Lower lobe of right lung (tissue), 2 donors: ENCODE measurements at places on chromosomes 2 and 18. TPM values are rescaled to one million over a fixed set of nuclear protein-coding genes. Genes with fewer than 3 reads are reported as not detected.

IL37 gene
- not detected for total RNA-seq

RNU2-63P gene
- total RNA-seq, result not detected

DNA sequence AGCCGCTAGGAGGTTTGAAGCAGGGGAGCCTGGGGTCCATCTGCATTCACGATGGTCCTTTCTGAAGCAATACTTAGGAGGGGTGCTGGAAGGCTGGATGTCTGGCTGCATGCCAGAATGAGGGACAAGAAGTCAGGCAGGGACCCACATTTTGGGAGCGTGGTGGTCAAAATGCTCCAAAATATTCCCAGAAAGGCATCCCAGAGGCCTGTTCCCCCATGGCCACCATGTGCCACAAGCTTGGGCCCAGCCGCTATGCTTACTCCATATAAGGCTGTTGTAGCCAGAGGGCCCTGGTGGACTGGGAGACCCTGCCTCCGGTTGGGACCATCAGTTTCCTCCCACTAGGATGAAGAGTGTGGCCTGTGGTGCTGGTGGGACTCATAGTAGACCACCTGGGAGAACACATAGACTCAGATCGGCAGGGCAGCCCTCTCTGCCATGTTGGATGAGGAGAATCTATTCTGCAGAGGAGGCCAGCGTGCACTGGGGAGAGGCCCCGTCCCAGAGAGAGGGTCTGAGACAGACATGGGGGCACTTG lies 3.6 kb upstream of the PROM2 start:
- DNase-seq, result peak; percentile 28
- H3K36me3 ChIP-seq, result no peaks in the 10 kb centered on the region
- no peak overlapping the region for H3K4me3 ChIP-seq
- H3K4me1 ChIP-seq, result no peaks in the 10 kb centered on the region
- no peaks in the 10 kb centered on the region for H3K27me3 ChIP-seq

DNA sequence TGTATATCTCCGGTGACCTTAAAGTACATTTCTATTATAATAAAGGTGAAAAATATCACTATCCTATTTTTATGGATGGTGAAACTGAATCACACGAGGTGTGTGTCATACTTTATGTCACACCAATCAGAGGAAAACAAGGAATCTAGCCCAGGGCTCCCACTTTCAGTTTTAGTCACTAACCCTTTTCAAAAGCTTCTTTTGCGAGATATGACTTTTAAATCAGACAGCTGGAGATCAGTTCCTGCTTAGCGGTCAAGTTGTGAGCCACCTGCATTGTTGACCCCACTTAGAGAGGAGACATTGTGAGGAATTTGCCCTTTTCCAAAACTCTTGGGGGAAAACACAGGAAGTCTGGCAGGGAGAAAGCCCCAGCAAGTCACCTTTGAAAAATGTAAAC lies 70.5 kb downstream of the CPS1 start:
- H3K27me3 ChIP-seq, result no peaks in the 10 kb centered on the region
- H3K4me1 ChIP-seq, result no peaks in the 10 kb centered on the region
- DNase-seq, result no peak
- no peak overlapping the region for H3K4me3 ChIP-seq
- no peak overlapping the region for H3K27ac ChIP-seq
- H3K36me3 ChIP-seq, result no peaks in the 10 kb centered on the region

DNA sequence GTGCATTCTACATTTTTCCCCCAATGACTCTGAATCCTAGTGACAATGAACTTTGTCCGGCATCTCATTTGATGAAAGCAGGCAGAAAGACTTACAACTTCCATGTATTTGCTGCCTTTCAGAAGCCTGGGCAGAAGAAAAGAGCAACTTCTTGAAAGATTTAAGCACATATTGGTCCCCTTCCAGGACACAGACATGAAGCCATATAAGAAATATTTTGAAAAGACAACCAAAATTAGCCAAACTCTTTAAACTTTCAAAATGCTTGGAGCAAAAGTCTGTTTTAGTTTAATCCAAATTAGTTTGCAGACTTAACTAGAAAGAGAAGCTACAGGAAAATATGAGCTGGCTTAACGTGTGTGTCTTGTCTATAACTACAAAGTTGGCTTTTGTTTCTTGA lies 492.5 kb downstream of the NR4A2 start:
- no peaks in the 10 kb centered on the region for H3K36me3 ChIP-seq
- no peaks in the 10 kb centered on the region for H3K4me1 ChIP-seq
- no peaks in the 10 kb centered on the region for H3K27me3 ChIP-seq
- no peak for DNase-seq

- no peak overlapping the region for H3K4me3 ChIP-seq
- no peaks in the 10 kb centered on the region for H3K36me3 ChIP-seq
- no peak for DNase-seq
Measured at GRCh38 chr2:105411720-105412407, 13.0 kb upstream of the FHL2 start.

- no peak for DNase-seq
- H3K4me3 ChIP-seq, result no peak overlapping the region
- no peaks in the 10 kb centered on the region for H3K27me3 ChIP-seq
- no peaks in the 10 kb centered on the region for H3K36me3 ChIP-seq
- no peak overlapping the region for H3K27ac ChIP-seq
Measured at GRCh38 chr2:89831641-89832498, 1140.4 kb downstream of the RPIA start.

DNA sequence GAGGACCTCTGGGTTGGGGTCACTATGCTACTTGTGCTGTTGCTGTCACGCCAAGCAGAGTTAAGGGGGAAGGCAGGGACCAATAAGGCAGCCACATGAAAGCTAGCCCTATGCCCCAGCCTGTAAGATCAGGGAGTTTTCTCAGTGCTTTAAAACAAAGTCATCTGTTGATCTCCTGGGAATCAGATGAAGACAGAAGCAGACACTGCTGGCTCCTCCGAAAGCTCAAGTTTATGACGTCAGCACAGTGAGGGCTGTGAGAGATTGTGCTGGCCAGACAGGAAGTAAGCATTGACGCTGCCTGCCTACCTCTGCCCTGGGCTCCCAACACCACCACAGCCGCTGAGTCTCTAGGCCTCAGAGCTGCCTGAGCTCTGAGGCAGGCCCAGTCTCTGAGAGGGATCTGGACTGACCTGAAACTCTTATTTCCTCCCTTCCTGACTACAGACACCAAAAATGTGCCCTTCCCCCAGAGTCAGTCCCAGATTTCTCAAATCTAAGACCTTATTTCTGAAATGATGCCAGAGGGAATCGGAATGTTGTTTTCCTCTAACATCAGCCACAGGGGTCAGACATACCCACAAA lies 118.1 kb upstream of the EPAS1 start:
- no peak overlapping the region for H3K4me3 ChIP-seq
- DNase-seq, result no peak
- H3K36me3 ChIP-seq, result no peaks in the 10 kb centered on the region
- peaks cover 44% of the 10 kb centered on the region for H3K4me1 ChIP-seq

DNA sequence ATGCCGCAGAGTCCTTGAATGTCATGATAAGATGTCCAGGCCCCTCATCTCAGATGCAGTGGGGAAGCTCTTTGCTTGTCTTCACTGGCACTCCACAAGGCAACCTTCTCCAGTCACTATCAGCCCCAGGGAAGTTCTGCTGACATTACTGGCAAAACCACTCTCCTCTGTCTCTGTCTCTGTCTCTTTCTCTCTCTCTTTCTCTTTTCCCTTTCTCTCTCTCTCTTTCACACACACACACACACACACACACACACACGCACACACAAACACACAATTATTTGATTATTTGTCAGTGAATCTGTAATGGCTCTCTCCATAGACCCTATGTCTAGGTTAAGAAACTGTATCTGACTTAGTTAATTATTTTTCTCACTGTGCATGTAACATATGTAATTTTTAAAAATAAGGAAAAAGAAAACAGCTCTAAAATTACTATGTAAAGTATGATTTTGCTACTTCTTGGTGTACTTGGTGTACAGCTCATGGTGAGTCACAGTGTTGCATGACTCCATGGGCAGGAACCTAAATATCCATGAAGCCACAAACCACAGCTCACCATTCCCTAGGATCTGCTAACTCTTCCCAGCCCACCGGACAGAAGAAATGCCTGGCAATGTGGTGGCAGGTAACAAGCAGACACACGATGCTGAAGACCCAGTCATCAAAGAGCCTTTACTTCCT lies 594.9 kb upstream of the ID2 start:
- DNase-seq, result no peak
- no peak overlapping the region for H3K27ac ChIP-seq
- no peaks in the 10 kb centered on the region for H3K36me3 ChIP-seq
- H3K27me3 ChIP-seq, result no peaks in the 10 kb centered on the region

- H3K36me3 ChIP-seq, result no peaks in the 10 kb centered on the region
- no peak for DNase-seq
- H3K27ac ChIP-seq, result no peak overlapping the region
- H3K4me1 ChIP-seq, result no peaks in the 10 kb centered on the region
- no peak overlapping the region for H3K4me3 ChIP-seq
Measured at GRCh38 chr18:5091741-5092140, 105.3 kb downstream of the AKAIN1 start.

DNA sequence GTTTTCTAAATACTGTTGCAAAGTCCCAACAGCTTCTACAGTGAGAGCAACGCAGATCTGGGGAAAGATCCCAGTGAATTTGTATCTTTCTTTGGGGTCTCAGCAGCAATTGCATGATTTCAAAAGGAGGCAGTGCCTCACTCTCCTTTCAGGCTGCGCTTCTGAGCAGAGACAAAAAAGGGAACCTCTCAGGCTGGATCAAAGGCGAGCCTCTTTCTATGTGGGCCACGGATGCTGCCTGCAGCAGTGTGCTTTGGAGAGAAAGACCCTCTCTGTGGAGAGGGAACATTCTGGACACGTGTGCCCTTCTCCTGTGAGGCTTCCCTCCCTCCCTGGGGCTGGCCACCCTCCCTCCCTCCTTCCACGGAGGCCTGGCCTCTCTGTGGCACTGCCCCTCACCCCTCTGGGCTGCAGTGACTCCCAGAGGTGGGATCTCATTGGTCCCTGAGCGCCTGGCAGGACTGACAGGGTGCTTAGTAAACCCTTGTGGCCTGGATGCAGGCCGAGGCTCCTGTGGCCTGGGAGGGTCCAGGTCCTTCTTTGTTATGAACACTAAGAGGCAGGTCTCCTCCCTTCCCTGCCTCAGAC lies 21.6 kb upstream of the PDIA6 start:
- peaks cover 6% of the 10 kb centered on the region for H3K4me1 ChIP-seq
- no peak overlapping the region for H3K27ac ChIP-seq
- H3K27me3 ChIP-seq, result peaks cover 57% of the 10 kb centered on the region
- no peaks in the 10 kb centered on the region for H3K36me3 ChIP-seq
- no peak for DNase-seq
- H3K4me3 ChIP-seq, result no peak overlapping the region

- H3K27ac ChIP-seq, result no peak overlapping the region
- H3K4me1 ChIP-seq, result peaks cover 7% of the 10 kb centered on the region
- no peak for DNase-seq
- H3K36me3 ChIP-seq, result no peaks in the 10 kb centered on the region
- H3K27me3 ChIP-seq, result no peaks in the 10 kb centered on the region
Measured at GRCh38 chr2:69007169-69007568, 5.8 kb upstream of the ANTXR1 start.

DNA sequence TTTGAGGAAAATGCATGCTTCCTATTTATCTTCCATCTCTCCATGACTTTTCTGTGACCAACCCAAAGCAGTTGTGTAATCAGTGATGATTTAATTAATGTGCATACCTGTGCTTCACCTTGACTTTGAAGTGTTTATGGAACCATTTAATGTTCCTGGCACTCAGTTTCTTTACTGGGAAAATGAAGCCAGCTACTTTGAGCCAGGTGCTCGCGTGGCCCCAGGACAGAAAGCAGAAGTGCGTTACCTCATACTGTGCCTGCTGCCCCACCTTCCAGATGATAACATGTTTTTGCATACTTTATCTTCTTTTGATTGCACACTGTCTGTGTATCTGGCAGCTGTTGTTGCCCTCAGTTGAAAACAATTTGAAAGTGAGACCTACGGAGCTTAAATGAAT lies 61.3 kb downstream of the PMAIP1 start:
- no peak overlapping the region for H3K4me3 ChIP-seq
- H3K27ac ChIP-seq, result no peak overlapping the region
- no peaks in the 10 kb centered on the region for H3K27me3 ChIP-seq
- no peaks in the 10 kb centered on the region for H3K4me1 ChIP-seq

DNA sequence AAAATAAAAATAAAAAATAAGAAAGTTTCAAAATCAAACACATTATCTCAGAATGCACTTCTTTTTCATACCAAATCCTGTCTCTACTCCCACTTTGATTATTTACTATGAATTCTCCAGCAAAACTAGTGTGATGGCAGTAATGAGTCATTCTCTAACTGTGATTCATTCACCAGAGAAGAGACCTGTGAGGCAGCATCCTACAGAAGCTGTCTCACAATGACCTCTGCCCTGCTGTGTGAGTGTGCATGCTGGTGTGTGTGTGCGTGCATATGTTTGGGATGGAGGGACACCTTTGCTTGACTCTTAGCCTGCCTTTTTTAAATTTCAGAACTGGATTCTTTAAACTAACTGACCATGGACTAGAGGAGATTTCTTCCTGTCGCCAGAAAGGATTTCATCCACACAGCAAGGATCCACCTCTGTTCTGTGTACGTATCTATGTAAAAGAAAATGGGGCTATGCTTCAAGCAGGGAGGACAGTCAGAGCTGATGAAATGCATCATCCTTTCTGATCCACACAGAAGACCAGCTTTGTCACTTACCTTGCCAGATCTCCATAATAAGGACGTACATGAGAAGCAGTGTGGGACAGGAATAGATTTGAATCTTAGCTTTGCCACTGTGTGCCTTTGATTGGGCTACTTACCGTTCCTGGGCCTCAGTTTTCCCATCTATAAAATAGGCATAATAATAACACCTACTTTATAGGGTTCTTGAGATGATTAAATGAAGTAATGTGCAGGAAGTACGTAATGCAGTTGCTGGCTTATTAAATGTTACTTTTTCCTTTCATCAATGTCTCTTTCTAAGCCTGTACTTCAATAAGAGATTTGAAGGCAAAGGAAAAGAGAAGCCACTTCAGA lies 31.2 kb downstream of the STAMBP start:
- DNase-seq, result no peak

DNA sequence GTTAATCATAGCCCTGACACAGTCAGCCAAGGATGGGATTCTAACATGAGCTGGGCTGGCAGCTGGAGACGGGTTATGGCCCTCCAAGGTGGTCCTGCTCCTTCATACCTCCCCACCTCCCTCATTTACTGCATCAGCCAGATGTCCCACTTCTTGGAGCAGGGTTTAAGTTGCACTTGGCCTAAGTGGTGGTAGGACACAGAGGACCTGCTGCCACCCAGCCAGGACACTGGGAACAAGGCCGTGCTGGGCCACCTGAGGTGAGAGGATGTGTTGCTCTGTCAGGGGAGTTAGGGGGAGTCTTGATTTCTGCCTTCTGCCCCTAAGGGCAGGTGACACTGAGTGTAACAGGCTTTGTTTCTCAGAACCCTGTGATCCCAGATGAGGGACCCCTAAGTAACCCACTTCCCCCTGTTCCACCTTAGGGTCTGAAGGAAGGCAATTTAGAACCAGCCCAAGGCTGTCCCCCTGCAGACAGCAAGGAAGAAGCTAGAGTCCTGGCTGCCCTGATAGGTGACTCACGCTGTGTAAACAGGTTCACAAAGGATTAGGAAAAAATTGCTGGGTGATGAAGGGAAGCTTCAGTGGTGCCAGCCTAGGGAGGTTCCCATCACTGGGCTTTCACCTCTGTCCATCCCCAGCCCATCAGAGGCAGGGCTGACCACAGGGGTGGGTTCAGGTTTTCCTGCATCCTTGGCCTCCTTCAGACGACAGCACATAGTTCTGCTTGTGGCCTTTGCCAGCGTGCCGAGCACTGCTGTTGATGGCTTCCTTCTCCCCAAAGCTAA lies 114.3 kb upstream of the MCFD2 start:
- peak overlapping the region; percentile 37 for H3K27ac ChIP-seq
- no peak for DNase-seq
- peaks cover 35% of the 10 kb centered on the region for H3K4me1 ChIP-seq
- H3K36me3 ChIP-seq, result peaks cover 69% of the 10 kb centered on the region
- no peak overlapping the region for H3K4me3 ChIP-seq

KIF1A gene
- total RNA-seq, result 0.24 TPM

- H3K27ac ChIP-seq, result no peak overlapping the region
- no peak overlapping the region for H3K4me3 ChIP-seq
- H3K27me3 ChIP-seq, result no peaks in the 10 kb centered on the region
- no peak for DNase-seq
Measured at GRCh38 chr2:155203178-155203577, 504.7 kb downstream of the KCNJ3 start.
